ENCODE measurements at places on chromosomes 6 and 20. TPM values are rescaled to one million over a fixed set of nuclear protein-coding genes. Genes with fewer than 3 reads are reported as not detected.

The MAP7 gene
- total RNA-seq: 2.5 TPM

The CALHM6 gene
- 43.4 TPM for total RNA-seq

- H3K4me1 ChIP-seq: no peaks in the 10 kb centered on the region
- no peak for DNase-seq
- no peak overlapping the region for H3K27ac ChIP-seq
- H3K27me3 ChIP-seq: peaks cover 1% of the 10 kb centered on the region
Observed at GRCh38 chr6:142307963-142308748, 6.3 kb downstream of the ADGRG6 start.

The SERAC1 gene
- 2.7 TPM for total RNA-seq

DNA sequence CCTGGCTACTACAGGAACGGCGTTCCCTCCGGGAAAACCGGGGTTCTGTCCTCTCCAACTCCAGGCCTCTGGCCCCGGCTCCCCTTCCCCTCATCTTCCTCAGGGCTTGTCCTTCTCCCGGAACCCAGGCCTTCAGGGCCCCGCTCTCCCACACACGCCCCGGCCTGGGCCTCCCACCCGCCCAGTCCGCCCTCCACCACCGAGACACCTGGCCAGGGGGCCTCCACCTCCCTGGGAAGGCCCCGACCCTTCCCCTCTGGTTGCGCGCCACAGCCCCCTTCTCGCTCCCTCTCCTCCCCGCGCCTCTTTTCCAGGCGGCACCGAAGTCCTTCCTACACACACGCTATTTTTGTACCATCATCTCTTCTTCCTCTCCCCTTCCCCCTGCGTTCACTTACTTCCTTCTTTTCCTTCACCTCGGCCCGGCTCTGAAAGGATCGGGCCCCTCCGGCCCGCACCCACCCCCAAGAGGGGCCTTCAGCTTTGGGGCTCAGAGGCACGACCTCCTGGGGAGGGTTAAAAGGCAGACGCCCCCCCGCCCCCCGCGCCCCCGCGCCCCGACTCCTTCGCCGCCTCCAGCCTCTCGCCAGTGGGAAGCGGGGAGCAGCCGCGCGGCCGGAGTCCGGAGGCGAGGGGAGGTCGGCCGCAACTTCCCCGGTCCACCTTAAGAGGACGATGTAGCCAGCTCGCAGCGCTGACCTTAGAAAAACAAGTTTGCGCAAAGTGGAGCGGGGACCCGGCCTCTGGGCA, 1.3 kb upstream of the SIRPA start:
- H3K4me1 ChIP-seq: no peaks in the 10 kb centered on the region
- peaks cover 73% of the 10 kb centered on the region for H3K27me3 ChIP-seq
- H3K36me3 ChIP-seq: no peaks in the 10 kb centered on the region
- DNase-seq: no peak
- H3K4me3 ChIP-seq: no peak overlapping the region

The DUSP15 gene
- total RNA-seq: 0.76 TPM

The IMPG1 gene
- 0.09 TPM for total RNA-seq

GRCh38 chr20:7505152-7505834, 435.0 kb downstream of the HAO1 start:
- no peaks in the 10 kb centered on the region for H3K36me3 ChIP-seq
- DNase-seq: no peak
- no peaks in the 10 kb centered on the region for H3K4me1 ChIP-seq
- H3K4me3 ChIP-seq: no peak overlapping the region
- H3K27ac ChIP-seq: no peak overlapping the region
- H3K27me3 ChIP-seq: no peaks in the 10 kb centered on the region
